ENCODE measurements at places on chromosomes 16 and 17.

DNA sequence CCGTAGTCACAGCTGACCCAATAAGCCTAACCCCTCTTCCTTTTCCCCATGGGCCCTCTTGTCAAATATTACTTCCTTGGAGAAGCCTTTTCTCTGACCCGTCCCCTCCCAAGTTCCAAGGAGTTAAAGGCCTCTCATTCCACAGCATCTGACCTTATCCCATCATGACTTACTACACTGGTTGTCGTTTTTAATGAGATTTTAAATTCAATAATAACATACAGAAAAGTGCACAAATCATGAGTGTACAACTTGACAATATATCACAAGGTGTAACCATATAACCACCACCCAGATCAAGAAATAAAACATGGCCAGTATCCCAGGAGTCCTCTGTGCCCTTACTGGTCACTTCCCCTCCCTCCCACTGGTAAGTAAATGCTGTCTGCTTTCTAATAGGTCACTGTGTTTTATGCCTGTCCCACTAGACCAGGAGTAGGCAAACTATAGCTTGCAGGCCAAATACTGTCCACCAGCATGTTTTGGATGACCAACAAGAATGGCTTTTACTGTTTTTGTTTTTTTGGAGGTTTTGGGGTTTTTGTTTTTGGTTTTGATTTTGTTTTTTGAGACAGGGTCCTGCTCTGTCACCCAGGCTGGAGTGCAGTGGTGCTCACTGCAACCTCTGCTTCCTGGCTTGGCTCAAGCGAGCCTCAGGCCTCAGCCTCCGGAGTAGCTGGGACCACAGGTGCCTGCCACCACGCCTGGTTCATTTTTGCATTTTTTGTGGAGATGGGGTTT lies 1.2 kb upstream of the FDXR start:
- DNase-seq = no peak

GRCh38 chr16:3599121-3599520 lies 12.3 kb downstream of the SLX4 start:
- no peak for DNase-seq

GRCh38 chr17:50491505-50491904 lies 12.8 kb downstream of the RSAD1 start:
- no peak for DNase-seq

- DNase-seq = peak; percentile 80
Observed at GRCh38 chr17:164303-165235, 16.9 kb downstream of the DOC2B start.

DNA sequence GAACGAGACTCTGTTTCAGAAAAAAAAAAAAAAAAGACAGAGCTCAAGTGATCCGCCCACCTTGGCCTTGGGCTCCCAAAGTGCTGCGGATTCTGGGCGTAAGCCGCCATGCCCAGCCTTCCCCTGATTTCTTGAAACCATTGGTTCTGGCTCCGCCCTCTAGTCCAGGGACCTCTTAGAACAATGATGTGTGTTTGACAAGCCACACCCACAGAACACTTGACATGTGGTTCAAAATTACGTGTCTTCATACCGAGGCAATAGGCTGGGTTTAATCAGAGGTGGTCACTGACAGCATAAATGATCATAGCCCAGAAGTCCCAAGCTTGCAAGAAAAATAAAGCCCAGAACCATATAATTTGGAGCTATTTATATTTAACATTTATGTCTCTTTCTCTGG lies 23.0 kb downstream of the KNOP1 start:
- peak; percentile 66 for DNase-seq

- DNase-seq = peak; percentile 91
Observed at GRCh38 chr17:76501018-76501826, at the start of gene RHBDF2. TSS of gene RHBDF2 (minus strand) at chr17:76501423. CDS start at chr17:76481524, 19,899 bp downstream.

DNA sequence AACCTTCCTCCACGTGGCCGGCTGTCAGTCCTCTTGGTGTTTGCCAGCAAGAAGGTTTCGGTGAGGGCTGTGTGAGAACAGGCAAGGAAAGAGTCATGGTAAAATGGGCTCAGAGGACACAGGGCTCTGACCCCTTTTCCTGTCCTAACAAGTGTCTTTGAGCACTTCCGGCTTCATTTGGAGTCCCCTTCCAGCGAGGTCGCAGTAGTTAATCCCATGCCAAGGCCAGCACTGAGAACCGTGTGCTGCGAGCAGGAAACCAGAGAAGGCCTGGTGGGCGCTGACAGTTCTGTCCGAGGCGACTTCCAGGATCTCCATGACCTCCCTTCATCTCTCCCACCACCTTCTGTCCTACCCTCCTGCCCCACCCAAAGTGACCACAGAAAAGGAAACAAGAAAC lies 168.1 kb downstream of the ZFHX3 start:
- no peak for DNase-seq

- no peak for DNase-seq
Observed at GRCh38 chr17:1960545-1960912, 64.6 kb downstream of the RTN4RL1 start.

DNA sequence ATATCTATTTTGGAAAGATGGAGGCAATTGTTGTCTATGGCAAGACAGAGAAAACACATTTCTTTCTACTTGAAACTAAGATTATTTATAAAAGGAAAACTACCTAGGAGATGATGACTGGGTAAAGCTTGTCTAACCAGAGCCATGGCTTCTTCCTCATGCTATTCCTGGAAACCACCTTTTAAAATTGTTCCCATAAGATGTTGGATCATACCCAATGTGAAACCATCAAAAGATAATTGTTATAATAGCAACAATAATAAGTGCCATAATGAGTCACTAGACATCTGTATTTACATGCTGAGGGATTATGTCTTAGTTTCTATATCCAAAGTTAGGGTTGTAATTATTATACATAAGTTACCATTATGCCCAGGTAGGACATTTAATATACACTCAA lies 428.4 kb downstream of the KCNJ2 start:
- DNase-seq = no peak

GRCh38 chr17:31627960-31628359 lies 231.1 kb downstream of the COPRS start:
- no peak for DNase-seq

- no peak for DNase-seq
Observed at GRCh38 chr17:57864273-57864672, 14.4 kb upstream of the MRPS23 start.

- DNase-seq = no peak
Observed at GRCh38 chr16:89315791-89316581, 98.5 kb downstream of the ZNF778 start.

DNA sequence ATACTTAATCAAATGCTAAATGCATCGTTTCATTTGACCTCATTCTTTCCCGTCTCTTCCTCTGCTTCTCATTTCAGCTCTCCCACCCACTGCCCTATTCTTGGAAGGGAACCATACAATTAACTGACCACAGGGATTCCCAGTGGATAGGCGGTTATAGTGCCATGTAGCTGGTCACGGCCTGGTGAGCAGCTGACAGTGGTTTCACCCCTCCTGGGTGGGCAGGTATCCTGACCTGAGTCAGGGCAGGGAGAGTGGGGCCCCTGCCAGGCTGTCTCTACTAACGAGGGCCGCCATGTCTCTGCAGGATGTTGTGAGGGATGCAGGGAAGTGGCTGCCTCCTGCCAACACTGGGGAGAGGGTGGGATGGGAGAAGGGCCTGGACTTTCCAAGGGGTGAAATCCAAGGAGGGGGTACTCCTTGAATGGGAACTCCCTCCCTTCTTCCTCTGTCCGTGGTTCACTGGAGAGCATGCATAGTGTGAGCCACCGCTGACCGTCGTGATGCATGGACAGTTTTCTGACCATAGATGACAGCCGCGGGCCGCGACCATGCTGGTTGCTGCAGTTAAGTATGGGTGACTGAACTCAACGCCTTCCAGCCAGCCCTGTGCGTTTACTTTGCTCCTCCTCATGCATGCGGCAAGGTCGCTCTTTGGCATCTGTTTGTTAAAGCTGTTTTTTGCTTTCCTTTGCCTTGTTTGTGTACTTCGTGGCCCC lies 95.9 kb downstream of the RPTOR start:
- DNase-seq = peak; percentile 54

DNA sequence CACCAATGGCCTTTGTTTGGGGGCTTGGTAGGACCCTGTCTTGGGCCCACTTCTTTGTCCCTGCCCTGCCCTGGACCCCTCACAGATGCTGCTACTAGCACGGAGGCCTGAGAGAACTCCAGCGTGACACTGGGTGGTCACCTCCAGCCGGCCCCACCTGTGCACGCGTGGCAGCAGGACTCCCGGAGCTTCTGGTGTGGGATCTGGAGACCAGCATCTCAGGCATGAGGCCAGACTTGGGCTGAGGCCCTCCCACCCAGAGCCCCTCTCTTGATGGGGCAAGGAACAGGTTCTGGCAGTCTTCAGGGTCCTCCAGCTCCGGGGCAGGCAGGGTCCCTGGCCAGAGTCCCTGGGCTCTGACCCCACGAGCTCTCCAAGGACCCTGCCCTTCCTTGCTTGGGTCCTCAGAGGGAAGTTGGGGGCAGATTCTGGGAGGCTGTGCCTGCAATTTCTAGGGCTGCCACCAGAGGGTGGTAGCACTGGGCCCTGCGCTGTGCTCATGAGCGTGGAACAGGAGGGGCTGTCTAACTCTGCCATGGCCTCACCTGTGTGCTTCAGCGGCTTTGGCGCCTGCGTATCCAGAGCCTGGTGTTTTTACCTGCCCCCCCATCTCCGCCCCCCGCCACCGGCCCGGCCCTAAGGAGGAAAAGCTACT lies 3.1 kb upstream of the BAIAP3 start:
- DNase-seq = no peak

DNA sequence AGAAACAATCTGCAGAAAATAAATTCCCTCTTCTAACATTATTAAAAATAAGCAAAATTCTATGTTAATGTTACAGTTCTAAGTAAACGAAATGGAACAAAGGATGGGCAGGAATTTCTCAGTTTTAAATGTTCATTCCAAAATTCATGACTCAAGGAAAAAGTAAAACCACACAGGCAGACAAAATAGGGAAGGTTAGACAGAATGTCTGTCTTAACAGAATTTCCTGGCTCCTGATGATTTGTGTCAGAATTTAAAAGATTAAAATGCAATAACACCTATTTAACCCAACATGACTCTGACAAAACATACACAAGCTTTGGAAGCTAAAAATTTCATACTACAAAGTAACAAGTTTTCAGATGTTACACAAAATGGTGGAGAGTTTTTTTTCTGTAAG lies 42.8 kb downstream of the SPOP start:
- DNase-seq = no peak

DNA sequence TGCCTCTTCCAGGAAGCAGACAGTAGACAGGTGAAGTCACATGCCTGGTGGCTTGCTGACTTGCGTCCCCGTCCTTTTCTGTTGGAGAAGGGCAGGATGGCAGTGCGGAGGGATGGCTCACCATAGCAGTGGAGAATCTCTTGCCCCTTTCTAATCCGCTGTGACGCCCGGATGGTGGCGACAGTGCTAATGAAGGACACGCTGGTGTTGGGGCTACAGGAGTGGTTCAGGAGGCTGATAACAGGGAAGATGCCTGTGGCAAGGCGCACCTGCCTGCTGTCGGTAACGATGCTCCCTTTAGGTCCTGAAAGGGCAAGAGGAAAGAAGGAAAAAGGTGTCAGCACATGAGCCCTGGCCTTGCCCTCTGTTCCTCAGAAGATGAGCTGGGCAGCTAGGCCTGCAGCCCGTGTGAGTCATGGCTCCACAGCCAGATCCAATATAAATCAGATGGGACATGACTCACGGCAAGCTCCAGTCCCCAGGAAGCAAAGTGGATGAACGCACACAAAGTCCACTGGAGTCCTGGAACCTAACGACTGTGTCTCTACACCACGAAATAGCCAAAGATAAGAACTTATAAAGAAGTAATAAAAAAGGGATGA lies 25.5 kb downstream of the SERPINF1 start:
- no peak for DNase-seq

GRCh38 chr16:48608452-48608851 lies 1.5 kb downstream of the N4BP1 start:
- DNase-seq = no peak

DNA sequence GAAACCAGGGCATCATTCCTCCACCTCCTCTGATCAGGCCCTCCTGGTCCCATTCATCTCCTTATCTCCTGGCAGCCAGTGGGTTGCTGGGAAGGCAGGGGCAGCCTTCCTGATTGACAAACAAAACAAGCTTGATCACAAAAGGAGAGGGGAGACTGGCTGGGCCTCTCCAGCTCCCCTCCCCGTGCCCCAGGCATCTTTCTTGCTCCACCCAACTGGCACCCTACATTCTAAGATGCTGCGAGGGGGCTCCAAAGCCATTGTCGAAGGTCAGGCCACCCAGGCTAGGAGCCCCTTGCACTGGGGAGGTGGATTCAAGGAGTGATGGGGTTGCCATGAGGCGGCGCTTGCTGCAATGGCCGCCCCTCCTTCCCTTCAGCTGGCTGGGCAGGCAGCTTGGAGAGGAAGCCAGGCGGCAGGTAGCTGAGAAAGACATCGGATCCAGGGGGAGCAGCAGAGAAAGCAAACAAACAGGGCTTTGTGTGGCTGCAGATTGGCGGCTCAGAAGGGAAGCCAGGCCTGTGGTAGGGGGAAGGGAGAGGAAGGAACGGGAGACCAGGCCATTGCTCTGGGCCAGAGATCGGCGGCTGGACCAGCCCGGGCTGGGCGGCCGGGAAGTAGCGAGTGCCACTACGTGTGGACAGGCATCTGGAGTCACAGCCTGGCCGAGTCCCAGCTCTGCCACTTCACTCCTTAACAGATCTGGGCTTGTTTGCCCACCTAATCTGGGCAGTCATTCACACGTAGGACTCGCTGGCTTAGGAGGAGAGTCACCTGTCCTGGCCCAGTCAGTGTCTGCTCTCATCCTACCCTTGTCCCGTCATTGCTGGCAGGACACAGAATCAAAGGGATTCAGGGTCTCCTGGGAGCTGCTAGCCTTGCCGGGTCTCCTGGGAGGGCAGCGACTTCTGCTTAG lies 12.3 kb downstream of the RAI1 start:
- DNase-seq = peak; percentile 76

- no peak for DNase-seq
Observed at GRCh38 chr16:51670527-51670926, 519.5 kb upstream of the SALL1 start.

GRCh38 chr17:48925991-48926342 lies 17.8 kb downstream of the UBE2Z start:
- DNase-seq = no peak

GRCh38 chr16:47142486-47142820 lies 1.3 kb downstream of the NETO2 start:
- DNase-seq = no peak

DNA sequence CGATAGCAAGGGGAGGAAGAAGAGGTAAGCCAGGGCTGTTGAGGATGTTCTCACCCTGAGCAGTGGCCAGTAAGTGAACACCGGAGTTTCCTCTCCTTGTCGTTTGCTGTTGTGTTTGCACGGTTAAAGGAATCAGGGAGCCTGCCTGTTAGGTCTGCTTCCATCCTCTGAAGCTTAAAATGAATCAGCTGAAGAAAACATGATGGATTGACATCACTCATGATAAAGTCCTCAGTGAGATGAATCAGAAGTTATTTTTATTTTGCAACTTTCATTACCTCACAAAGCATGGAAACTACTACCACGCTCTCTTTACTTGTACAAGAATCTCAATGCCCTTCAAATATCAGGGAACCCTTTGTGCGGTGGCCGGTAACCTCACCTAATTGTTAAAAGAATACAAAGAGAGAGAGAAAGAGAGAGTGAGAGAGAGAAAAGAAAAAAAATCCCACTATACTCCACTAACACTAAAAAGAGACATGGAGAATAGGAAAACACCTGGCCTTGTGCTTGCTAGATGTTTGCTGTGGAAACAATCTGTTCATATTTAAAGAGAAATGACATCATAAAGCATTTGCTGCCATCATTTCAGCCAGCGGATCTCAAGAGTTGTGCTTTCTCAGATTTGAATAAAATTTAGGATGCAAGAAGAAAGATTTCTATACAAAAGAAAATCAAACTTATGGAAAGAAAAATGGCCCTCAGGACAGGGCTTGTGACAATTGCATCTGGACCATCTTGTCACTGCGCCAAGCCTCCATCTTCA lies 441.6 kb upstream of the SALL1 start:
- DNase-seq = no peak

- DNase-seq = no peak
Observed at GRCh38 chr16:20870122-20870820, 29.9 kb downstream of the DCUN1D3 start.

Measured in femur (tissue), 1 donor.